ENCODE measurements at places on chromosomes 11 and 22.

- DNase-seq = no peak
Observed at GRCh38 chr11:122093731-122094275, 22.2 kb downstream of the BLID start.

DNA sequence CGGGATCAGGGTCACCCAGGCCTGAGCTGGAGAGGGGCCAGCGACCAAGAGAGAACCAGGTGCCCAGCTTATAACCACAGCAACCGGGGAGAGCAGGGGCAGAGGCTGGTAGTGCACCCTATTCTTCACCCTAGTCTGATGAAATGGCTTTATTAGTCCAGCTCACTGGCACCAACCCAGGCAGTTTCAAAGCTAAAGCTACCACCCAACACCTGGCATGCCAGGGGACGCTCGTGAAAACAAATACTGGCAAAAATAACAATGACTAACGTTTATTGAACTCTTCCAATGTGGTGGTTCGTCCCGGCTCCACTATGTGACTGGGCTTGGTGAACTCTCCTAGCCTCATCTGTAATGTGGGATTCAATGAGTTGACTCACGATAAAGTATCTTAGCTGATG, 30.6 kb downstream of the SCGB1A1 start:
- DNase-seq = no peak

- DNase-seq = no peak
Observed at GRCh38 chr22:40479887-40480538, 109.6 kb downstream of the SGSM3 start.

GRCh38 chr11:64893194-64894069, 15.0 kb upstream of the EHD1 start:
- DNase-seq = no peak

GRCh38 chr11:9838961-9839360, 175.1 kb downstream of the SWAP70 start:
- DNase-seq = no peak

DNA sequence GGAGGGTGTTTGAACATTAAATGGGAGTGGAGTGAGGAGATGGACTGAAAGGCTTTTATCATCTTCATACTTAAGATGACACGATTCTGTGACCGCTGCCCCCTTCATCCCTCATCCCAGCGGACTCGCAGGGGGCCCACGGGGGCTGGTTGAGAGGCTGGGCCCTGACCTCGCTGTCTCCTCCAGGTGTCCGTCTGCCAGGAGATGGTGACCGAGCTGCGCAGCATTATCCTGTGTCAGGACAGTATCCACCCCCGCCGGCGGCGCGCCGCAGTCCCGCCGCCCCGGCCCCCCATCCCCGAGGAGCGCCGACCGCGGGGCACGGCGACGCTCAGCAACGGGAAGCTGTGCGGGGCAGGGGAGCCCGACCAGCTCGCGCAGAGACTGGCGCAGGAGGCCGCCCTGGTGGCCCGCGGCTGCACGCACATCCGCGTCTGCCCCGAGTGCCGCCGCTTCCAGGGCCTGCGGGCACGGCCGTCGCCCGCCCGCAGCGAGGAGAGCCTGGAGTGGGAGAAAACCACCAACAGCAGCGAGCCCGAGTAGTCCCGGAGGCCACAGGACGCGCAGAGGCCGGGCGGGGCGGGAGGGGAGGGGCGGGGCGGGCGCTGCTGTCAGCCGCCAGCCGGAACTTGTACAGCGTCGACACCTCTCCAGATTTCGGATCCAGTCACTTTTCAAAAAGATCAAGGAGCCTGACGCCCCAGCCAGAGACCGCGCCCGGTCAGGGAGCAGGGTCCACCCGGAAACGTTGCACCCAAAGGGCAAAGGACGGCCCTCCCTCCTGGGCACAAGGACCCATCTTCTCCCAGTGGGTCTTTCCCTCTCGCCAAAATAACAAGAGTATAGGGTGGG, 38.0 kb upstream of the TBCEL start:
- DNase-seq = peak; percentile 71

DNA sequence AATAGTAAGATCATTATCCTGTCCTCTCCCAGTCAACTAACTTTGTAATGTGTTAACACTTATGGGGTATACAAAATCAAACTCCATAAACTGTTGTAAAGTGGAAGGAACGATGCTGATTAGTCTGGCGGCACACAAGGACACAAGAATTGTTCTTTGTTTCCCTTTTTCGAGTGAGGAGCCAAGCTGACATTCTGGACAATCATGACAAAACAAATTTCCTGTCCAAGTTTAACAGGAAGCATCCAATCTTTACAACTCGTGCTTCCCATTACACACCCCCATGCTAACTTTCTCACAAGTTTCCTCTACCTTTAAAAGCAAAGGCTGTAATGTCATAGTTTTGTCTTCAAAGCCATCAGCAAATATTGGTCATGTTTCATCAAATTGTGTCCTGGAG, 20.4 kb upstream of the LDLRAD3 start:
- no peak for DNase-seq

GRCh38 chr11:100674212-100674611, 12.9 kb upstream of the ARHGAP42 start:
- DNase-seq = no peak

DNA sequence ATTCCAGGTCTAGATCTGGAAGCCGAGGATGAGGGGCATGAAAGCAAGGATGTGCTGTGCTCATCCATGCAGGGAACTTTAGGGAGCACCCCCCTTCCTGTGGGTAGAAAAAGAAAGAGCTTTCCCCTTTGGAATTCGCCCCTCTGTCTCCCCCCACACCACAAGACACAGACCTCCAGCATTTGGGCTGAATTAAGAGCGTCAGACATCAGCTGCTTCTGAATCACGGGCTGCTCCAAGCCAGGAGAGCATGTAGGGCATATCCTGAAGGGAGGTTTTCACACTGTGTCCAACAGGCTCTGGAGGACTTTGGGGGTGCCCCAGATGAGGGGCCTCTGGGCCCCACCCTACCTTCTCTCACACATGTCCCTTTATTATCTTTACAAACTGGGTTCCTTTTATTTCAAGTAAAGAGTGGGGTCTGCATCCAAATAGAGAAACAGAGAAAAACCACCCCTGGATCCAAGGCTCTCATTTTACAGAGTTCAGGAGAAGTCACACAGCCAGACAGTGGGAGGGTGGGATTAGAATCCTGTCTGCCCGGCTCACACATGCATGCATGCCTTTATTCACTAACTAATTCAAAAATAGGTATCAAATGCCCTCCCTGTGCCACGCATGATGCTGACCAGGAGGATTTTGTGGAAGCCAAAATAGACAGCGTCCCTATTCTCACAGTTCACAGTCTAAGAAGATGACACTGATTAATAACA, 52.8 kb downstream of the LRRC32 start:
- DNase-seq = no peak

GRCh38 chr11:68976563-68976962, 4.2 kb downstream of the MRGPRD start:
- DNase-seq = no peak

DNA sequence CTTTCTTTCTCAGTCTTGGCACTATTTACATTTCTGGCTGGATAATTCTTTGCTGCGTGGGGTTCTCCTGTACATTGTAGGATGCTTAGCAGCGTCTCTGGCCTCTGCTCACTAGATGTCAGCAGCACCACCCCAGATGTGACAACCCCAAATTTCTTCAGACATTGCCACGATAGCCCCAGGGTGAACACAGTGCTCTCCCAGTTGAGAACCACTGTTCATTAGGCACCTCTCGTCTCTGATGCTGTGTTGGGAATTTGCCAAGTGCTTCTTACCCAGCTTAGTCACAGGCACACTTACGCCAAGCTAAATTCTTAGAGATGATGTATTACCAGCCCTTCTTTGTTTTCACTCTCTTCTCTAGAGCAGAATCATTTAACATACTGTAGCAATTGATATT, 9.4 kb downstream of the TRIM6 start:
- no peak for DNase-seq

GRCh38 chr11:11095831-11096723, 238.2 kb upstream of the ZBED5 start:
- no peak for DNase-seq

DNA sequence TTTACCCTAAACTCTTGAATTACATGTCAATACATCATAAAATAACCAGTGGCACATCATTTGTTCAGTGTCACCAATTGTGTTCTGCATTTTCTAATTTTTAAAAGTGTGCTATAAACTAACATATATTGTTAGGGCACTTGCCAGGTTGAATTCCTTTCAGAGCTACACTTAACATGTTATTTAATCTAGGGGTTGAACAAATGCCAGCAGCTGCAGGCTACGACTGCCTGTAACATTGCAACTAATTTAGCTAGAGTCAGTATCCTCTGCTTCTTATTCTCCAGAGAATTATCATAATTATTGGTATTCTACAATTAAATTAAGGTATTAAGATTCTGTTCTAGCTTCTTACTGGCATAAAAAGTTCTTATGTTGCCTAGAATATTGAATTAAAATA, 46.4 kb upstream of the ARHGAP42 start:
- DNase-seq = no peak

DNA sequence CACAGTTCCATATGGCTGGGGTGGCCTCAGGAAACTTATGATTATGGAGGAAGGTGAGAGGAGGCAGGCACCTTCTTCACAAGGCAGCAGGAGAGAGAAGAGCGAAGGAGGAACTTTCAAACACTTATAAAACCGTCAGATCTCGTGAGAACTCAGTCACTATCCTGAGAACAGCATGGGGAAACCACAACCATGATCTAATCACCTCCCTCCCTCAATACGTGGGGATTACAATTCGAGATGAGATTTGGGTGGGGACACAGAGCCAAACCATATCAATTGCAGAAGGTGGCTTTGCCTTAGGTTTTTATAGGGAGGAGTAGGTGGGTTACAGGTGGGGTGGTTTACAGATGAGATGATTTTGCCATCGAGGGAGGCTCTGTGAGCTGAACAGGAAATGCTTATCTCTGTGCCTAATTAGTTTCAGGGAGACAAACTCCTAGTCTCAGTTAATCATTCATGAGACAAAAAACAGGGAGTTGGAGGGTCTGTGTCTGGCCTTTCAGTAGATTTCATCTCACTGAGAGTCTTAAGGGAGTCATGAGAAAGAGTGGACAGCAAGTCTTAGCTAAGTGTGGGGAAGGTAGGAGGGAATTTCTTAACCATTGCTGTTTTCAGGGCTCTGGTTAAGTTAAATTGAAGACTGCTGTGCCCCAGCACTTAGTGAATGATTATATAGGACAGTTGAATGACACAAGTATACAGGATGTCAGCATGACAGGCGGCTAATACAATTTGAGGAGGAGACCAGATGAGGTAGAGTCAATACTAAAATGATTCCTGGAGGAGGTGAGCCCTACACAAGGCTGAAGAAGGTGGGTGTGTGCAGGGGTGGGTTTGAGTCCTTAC, 47.7 kb downstream of the CWC15 start:
- no peak for DNase-seq

GRCh38 chr11:102485095-102485722, 32.6 kb upstream of the TMEM123 start:
- DNase-seq = no peak

- DNase-seq = no peak
Observed at GRCh38 chr11:103690356-103690755, 346.1 kb upstream of the DDI1 start.

- no peak for DNase-seq
Observed at GRCh38 chr22:45968751-45969413, 8.1 kb downstream of the WNT7B start.

GRCh38 chr22:40055143-40055883, 60.6 kb downstream of the FAM83F start:
- DNase-seq = peak; percentile 43

DNA sequence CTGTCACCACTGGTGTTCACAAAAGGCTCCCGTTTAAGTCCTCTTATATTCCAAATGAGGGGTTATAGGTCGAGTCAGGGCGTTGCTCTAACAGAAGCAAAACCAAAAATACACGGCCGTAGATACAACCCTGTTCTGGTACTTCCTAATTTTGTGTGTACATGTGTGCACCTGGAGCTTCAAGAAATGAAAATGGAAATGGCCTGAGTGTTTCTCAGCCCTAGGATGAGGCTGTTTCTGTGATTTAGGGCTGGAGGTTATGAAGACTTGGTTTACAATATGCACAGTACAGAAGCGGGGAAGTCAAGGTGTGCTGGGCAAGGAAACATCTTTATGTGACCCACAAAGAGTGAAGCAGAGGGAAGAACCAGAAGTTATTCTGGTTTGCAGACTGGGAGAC, 110.4 kb upstream of the OR4B1 start:
- DNase-seq = no peak

- no peak for DNase-seq
Observed at GRCh38 chr11:117575856-117576255, 221.2 kb downstream of the DSCAML1 start.

DNA sequence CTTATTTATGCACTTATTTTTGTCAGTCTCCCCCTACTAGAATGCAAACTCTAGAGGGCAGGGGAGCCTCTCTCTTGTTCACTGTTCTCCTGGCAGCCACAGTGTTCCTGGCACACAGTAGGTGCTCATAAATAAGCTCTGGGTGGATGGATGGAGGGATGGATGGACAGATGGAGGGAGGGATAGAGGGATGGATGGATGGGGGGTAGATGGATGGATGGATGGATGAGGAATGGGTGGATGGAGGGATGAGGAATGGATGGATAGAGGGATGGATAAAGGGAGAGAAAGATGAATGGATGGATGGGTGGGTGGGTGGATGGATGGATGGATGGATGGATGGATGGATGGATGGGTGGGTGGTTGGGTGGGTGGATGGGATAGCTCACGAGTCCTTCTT, 13.5 kb downstream of the PVALB start:
- no peak for DNase-seq

Data from OCI-M1 (cell line).